ENCODE measurements at places on chromosomes 2 and 18.

DNA sequence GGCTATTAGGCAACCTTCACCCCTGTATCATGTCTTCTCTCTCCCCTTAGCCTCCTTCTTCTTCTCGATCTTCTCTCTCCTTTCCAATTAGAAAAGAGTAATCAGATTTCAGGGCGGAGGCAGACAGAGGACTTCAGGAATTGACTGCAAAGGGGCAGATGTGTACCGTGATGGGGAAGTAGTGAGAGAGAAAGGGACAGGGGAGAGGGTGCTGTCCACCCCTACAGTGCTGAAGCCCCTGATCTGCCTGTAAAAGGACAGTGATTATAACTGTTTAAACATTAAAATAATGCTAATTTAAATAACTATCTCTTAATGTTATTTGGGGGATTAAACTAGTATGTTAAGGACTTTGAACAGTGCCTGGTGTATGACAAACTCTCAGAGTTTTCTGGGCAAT lies 178.5 kb downstream of the ACTR3 start:
- DNase-seq = no peak

DNA sequence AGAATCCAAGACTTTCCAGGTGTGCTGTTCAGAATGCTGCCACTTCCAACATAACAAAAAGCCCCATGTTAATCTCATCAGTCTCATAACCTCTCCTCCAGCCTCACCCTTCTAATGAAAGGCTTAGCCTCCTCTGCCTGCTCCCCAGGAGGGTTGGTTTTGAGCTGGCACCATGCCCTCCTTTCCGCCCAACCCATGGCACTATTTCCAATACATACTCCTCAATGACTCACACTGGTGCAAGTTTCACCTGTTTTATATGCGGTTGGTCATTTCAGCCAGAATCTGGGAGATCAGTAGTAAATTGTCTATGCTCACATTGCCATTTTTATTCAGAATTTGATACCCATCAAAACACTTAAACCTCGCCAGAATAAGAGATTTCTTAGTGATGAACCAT lies 157.6 kb upstream of the NRP2 start:
- no peak for DNase-seq

GRCh38 chr18:10860928-10861327 lies 288.4 kb downstream of the PIEZO2 start:
- no peak for DNase-seq

DNA sequence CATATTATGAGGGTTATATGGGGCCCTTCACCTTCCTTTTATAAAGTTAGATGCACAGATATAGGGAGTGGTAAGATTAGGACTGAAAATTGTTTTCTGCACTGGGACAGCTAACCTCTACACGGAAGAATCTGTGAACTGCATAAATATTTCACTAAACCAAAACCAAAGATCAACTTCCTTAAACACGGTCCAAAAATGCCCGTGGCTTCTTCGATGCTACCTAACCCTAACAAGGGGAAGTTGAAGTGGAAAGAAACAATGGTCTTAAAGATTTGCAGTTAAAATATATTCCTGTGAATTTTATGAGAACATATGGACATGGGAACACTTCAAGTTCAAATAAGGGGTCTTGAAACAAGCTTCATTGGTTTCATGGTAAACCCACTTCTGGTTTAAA lies 33.3 kb upstream of the PAX3 start:
- DNase-seq = no peak

- DNase-seq = no peak
These were observed 41.2 kb downstream of the SLC9A4 start for GRCh38 chr2:102514061-102514785.

GRCh38 chr2:228094377-228094921 lies 87.0 kb downstream of the SPHKAP start:
- no peak for DNase-seq

- no peak for DNase-seq
These were observed 2.7 kb downstream of the IGFBP2 start for GRCh38 chr2:216635701-216636550.

GRCh38 chr2:186542002-186542401 lies 47.9 kb upstream of the ITGAV start:
- no peak for DNase-seq

GRCh38 chr2:69554981-69555380 lies 88.6 kb downstream of the AAK1 start:
- DNase-seq = no peak

DNA sequence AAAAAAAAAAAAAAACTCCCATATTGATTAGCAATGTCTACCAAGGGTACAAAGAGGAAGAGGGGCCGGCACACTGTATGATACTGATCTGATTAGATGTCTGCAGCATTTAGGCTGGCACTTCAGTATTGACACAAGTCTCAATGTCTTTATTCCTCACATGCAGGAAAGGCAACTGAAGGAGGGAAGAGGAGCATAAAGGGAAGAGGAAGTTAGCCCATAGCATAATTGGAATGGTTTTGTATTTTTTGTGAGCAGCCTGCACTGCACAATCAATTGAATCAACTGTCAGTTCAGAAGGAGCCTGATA lies 79.0 kb downstream of the DNER start:
- DNase-seq = no peak

GRCh38 chr2:199441759-199442158 lies 16.0 kb downstream of the SATB2 start:
- no peak for DNase-seq

DNA sequence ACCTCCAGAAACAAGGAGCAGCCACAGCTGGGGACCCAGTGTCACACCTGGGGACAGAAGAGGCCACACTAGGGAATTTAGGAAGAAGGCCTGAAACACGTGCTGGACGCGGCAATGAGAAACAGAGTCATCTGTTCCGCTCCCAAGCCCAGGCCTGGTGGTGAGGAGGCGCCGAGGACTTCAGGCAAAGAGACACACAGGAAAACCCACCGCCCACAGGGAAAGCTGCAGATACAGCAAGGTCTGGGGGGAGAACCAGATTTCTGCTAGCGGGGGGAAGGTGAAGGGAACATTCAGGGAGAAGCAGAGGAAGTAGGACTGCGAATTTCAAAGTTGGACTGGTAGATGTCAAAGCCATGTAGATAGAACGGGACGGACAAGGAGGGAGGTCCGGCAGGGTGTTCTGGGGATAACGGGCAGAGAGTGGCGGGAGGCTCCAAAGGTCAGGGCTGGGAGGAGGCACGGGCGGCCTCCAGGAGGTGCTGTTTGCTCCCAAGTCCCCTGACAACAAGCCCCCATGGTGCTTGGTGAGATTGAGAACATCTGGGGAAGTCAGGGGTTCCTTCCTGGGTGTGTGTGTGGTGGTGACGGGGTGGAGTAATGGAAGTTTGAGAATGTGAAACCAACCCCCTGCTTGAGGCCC lies 351.7 kb upstream of the MYT1L start:
- DNase-seq = no peak

DNA sequence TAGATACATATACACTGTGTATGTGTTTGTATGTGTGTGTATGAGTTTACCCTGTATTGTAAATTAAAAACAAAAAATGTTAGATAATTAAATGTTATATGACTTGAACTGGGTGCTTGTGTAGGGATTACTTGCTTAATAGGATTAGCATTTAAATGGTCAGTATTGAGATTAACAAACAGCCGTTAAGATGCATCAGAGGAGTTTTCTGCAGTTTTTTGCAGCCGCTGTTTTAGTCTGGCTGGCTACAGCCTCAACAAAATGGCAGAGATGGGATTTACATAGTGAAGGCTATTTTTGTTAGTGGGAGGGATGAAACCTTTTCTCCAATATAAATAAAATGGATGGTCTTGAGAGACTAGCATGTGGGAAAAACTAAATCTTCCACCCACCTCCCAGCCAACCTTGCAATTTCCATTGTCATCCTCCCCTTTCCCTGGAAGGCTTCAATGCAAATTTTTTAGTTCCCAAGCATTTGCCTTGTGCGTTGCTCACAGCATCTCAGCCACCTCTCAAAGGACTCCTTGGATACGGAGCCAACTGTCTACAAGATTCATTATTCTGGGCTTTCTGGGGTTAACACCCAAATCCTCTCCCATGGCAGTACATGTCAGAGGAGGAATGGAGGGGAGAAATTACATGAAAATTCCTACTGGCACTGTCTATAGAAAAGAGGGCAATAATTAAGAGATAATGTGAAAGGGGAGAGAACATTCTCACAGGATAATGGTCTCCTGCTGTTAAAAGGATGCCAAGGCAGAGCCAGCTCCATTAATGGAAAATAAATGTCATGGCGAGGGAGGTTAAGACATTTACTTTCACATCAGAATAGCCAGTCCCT lies 351.9 kb downstream of the CDH2 start:
- DNase-seq = no peak

DNA sequence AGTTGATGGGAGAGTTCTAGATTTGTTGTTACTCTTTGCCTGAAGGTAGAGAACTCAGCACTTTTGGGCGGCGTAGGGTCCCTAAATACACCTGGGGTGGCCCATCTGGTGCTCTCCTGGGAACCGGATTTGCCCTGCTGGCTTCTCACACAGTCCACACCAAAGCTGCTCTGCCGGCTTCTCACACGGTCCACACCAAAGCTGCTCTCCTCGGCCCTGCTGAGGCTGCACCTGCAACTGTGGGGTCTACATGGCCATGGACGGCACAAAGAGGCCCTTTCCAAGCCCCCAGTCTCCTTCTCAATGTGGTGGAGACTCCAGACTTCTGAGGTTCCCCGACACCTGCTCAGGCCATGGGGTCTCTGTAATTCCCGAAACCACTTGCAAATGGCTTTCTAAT lies 124.8 kb upstream of the GPC1 start:
- no peak for DNase-seq

DNA sequence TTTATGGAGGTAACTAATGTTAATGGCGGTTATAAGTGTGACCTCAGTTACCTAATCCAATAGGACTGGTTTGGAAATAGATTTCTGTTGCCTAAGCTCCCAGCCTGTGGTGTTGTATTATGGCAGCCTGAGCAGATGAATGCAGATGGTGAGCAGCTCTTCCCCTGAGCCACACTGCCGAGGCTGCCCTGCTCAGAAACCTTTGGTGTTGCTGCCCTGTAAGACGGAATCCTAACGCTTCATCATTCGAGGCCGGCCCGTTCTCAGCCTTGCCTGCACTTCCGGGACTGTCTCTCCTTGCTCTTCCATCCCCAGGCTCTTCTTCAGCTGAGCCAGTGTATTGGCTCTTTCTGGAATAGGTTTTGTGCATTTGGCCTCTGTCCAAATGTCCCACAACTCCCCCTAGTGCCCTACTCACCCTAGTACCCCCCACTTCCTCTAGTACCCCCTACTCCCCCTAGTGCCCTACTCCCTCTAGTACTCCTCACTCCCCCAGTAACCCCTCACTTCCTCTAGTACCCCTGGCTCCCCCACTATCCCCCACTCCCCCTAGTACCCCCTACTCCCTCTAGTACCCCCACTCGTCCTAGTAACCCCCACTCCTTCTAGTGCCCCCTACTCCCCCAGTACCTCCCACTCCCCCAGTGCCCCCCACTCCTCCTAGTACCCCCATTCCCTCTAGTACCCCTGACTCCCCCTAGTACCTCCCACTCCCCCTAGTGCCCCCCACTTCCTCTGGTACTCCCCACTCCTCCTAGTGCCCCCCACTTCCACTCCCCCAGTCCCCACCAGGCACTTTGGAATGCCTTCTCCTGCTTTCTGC lies 106.0 kb upstream of the TAF1B start:
- DNase-seq = no peak

- DNase-seq = no peak
These were observed 145.5 kb downstream of the ACKR3 start for GRCh38 chr2:236715077-236715476.

DNA sequence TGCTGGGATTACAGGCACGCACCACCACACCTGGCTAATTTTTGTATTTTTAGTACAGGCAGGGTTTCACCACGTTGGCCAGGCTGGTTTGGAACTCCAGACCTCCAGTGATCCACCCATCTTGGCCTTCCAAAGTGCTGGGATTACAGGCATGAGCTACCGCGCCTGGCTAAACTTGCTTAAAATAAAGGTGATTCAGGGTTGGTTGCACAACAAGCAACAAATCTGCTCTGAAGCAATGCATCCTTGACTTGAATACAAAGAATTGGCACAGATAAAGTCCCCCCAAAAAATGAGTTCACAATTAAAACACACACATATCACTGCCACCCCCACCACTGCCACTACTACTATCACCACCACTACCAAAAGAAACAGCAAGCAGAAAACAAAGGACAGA lies 34.9 kb downstream of the CCDC88A start:
- DNase-seq = no peak

GRCh38 chr2:238465487-238466242 lies 38.9 kb downstream of the ASB1 start:
- no peak for DNase-seq

- no peak for DNase-seq
These were observed 942.5 kb upstream of the SLC39A10 start for GRCh38 chr2:194714541-194714940.

DNA sequence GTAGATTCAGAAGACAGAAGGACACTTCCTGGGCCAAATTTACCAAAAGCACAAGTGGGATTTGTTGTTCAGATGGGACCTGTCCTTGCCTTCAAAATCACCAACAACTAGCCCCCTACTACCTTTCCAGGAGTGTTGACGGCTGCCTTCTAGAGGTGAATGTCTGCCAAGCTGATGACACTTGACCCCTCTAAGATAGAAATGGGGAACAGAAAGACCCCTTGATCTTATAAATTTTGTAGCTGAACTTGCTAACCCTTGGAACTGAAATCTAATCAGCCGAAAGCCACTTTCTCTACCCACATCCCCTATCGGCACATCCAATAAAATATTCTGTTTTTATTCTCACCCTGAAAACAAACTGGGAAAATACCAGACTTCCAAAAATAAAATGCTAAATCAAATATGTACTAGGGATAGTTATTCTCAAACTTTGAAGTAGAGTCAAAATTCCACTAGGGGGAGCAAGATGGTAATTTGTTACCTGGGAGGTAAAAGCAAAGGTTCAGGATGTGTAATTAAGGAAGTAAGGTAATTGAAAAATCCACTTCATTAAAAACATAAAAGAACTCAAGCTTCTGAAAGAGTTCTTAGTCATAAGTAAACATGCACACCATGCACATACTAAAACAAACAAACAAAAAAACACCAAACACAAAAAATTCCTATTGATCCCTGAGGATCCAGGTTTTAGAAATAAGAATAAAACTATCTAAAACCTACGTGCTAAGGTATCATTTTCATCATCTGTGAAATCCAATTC lies 119.2 kb downstream of the ANKRD44 start:
- DNase-seq = no peak

GRCh38 chr2:72579591-72580180 lies 246.1 kb downstream of the EXOC6B start:
- no peak for DNase-seq

- no peak for DNase-seq
These were observed 4.7 kb upstream of the SLC40A1 start for GRCh38 chr2:189585226-189585756.

GRCh38 chr18:37179384-37179783 lies 350.5 kb downstream of the KIAA1328 start:
- no peak for DNase-seq
